ENCODE measurements at places on chromosomes 16 and 17.

DNA sequence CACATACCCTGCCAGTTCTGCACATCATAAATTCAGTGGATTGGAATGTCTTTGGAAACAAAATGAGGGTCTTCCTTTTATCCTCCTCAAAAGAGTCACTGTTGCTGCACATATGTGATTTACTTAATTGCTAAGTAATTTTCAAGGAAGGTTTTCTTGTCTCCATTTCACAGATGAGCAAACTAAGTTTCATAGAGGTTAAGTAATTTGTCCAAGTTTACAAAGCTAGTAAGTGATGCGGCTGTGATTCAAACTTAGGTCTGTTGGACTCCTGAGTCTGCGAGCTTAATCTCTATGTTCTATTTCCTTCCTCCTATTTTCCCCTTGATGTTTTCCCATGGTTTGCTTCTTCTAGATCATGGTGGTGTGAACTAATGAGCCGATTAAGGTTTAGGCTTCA, 13.7 kb upstream of the ERN2 start:
- H3K27ac ChIP-seq: no peak overlapping the region
- no peak for DNase-seq
- H3K4me3 ChIP-seq: no peak overlapping the region

GRCh38 chr17:29138971-29139691, 41.1 kb downstream of the MYO18A start:
- DNase-seq: peak; percentile 23
- no peaks in the 10 kb centered on the region for H3K27me3 ChIP-seq
- H3K4me1 ChIP-seq: peaks cover 53% of the 10 kb centered on the region
- peaks cover 16% of the 10 kb centered on the region for H3K36me3 ChIP-seq
- peak overlapping the region; percentile 62 for H3K4me3 ChIP-seq

- no peak overlapping the region for H3K4me3 ChIP-seq
- no peak for DNase-seq
- peaks cover 7% of the 10 kb centered on the region for H3K27me3 ChIP-seq
Observed at GRCh38 chr16:54275956-54276355, 10.6 kb downstream of the IRX3 start.

GRCh38 chr17:83085526-83086198, 6.3 kb downstream of the METRNL start:
- no peaks in the 10 kb centered on the region for H3K27me3 ChIP-seq
- H3K27ac ChIP-seq: no peak overlapping the region
- H3K4me1 ChIP-seq: peaks cover 46% of the 10 kb centered on the region
- no peak for DNase-seq
- H3K36me3 ChIP-seq: no peaks in the 10 kb centered on the region
- no peak overlapping the region for H3K4me3 ChIP-seq

DNA sequence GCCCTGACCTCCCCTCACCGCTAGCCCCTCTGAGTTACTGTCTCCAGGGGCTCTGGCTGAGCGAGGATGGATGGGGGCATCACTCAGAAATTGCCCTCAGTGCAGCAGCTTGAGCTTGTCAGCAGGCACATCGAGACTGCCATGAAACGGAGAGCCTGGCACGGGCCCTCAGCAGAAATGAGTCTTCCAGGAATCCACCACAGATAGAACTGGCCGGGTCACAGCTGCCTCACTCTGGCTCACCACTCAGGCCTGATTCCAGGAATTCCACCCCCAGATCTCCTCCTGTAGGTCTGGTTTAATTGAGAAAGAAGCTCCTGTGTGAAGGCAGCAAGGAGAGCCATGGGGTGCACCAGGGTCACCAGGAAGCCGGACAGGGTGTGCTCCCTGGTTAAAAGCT, 85.5 kb downstream of the GSG1L start:
- no peak overlapping the region for H3K27ac ChIP-seq
- no peak for DNase-seq
- no peaks in the 10 kb centered on the region for H3K27me3 ChIP-seq
- no peak overlapping the region for H3K4me3 ChIP-seq

DNA sequence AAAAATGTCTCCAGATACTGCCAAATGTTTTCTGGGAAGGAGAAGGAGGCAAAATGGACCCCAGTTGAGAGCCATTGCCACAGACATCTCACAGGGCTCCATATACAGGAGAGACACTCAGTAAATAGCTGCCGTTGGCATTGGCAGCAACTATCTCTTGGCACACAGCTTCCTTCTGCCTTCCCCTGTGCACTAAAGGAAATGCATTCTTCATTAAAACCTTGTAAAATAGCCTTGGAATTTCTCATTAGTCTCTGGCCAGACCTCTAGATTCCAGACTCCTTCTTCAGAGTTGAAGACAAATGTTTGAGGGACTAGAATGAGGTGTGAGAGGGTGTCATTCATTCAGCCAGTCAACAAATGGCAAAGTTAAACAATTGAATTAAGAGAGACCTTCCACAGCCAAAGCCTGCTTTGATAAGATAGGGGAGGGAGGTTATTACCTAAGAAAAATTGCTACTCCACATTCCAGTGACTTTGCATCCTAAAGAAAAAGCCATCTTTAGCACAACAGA, 223.9 kb upstream of the HS3ST3A1 start:
- H3K27ac ChIP-seq: no peak overlapping the region
- H3K4me1 ChIP-seq: no peaks in the 10 kb centered on the region
- DNase-seq: no peak
- H3K36me3 ChIP-seq: no peaks in the 10 kb centered on the region
- no peaks in the 10 kb centered on the region for H3K27me3 ChIP-seq

GRCh38 chr17:48571024-48571818, 6.9 kb downstream of the HOXB4 start:
- H3K27me3 ChIP-seq: no peaks in the 10 kb centered on the region
- H3K27ac ChIP-seq: no peak overlapping the region
- H3K36me3 ChIP-seq: no peaks in the 10 kb centered on the region
- H3K4me3 ChIP-seq: no peak overlapping the region
- no peak for DNase-seq

DNA sequence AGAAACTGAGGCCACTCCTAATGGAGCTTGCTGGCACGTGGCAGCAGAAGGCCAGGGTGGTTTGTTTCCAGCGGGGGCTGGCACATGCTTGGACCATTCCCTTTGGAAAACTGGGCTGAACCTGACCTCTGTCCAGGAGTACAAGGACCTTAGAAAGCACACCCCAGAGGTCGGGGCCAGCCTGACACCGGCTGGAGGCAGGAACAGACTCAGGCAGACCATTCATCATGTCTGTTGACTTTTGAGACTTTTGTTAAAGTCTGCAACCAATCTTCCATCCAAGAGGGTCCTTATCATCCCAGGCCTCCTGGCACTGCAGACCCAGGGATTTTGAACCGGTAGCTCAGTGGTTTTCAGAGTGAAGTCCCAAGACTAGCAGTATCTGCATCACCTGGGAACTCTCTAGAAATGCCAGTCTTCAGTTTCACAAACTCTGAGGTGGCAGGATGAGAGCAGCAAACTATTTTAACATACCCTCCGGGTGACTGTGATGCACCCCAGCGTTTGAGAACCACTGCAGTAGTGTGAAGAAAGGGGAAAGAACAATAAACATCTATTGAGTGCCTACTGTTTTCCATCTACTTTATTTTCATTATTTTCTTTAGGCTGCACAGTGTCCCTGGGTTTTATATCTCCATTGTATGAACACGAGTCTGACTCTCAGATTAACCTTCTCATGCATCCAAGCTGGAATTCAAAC, 145.3 kb upstream of the PLCG2 start:
- peak overlapping the region; percentile 13 for H3K4me3 ChIP-seq
- peaks cover 28% of the 10 kb centered on the region for H3K4me1 ChIP-seq
- no peak for DNase-seq
- no peaks in the 10 kb centered on the region for H3K27me3 ChIP-seq
- H3K27ac ChIP-seq: peak overlapping the region; percentile 79

DNA sequence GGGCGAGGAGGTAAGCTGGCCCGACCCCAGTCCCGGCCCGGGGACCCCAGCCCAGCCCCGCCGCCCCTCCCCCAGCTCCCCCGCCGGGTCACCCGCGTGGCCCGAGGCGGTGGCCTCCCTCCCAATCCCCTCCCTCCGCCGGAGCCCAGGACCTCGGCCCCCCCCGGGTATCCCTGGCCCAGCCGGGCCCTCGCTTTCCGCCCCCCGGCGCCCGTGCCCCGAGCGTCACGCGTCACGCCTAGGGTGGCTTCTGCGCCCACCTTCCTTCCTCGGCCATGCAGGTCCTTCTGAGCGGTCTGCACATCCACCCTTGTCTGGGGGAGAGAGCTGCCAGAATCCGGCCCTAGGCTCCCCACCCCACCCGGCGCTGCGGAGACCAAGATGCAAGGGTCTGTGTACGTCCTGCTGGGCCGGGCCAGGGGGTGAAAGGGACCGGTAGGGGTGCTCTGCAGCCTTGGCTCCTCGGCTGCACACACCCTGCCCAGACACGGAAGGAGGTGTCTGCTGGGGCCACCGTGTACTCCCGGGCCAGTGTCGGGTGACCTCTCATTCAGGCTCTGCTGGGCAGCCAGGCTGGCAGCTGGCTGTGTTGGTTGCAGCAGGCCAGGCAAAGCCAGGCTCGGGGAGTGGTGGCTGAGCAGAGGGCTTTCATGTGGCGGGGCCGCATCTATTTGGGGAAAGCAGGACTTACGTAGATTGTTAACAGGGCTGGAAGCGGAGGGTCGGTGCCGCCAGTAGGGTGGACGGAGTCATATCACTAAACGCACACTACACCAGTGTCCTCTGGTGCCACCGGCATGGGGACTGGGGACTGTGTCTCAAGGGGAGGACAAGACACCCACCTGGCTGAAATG, 754 bp downstream of the RAB11FIP4 start:
- no peak for DNase-seq
- H3K4me3 ChIP-seq: no peak overlapping the region
- H3K36me3 ChIP-seq: no peaks in the 10 kb centered on the region
- peaks cover 24% of the 10 kb centered on the region for H3K27me3 ChIP-seq
- H3K4me1 ChIP-seq: no peaks in the 10 kb centered on the region

DNA sequence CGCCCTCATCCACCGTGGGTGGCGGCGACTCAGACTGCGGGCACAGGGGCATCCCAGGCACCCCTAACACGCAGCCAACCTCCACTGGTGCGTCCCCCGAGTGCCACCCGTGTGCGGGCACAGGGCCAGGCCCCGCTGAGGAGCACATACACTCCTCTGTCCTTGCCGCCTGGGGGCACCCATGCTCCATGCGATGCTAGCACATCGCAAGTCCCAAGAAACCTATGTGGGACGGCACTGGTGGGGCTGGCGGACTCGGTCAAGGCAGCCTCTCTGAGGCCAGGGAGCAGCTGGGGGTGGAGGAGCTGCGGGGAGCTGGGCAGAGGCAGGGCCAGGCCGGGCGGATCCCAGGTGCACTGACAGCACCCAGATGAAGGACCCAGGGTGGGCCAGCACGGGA, 4.0 kb downstream of the ZNF598 start:
- H3K27ac ChIP-seq: no peak overlapping the region
- H3K36me3 ChIP-seq: peaks cover 12% of the 10 kb centered on the region
- peaks cover 40% of the 10 kb centered on the region for H3K4me1 ChIP-seq
- no peaks in the 10 kb centered on the region for H3K27me3 ChIP-seq

- H3K36me3 ChIP-seq: peaks cover 39% of the 10 kb centered on the region
- H3K4me1 ChIP-seq: peaks cover 21% of the 10 kb centered on the region
- H3K4me3 ChIP-seq: no peak overlapping the region
- no peaks in the 10 kb centered on the region for H3K27me3 ChIP-seq
- no peak overlapping the region for H3K27ac ChIP-seq
Observed at GRCh38 chr17:7318121-7318860, 3.1 kb upstream of the GPS2 start.

- peaks cover 6% of the 10 kb centered on the region for H3K4me1 ChIP-seq
- no peak overlapping the region for H3K27ac ChIP-seq
- no peak overlapping the region for H3K4me3 ChIP-seq
Observed at GRCh38 chr17:2385240-2386210, 15.3 kb downstream of the MNT start.

- no peak for DNase-seq
- no peak overlapping the region for H3K4me3 ChIP-seq
- H3K36me3 ChIP-seq: no peaks in the 10 kb centered on the region
- H3K27ac ChIP-seq: no peak overlapping the region
- no peaks in the 10 kb centered on the region for H3K27me3 ChIP-seq
Observed at GRCh38 chr17:39144416-39144840, 7.0 kb downstream of the PLXDC1 start.

DNA sequence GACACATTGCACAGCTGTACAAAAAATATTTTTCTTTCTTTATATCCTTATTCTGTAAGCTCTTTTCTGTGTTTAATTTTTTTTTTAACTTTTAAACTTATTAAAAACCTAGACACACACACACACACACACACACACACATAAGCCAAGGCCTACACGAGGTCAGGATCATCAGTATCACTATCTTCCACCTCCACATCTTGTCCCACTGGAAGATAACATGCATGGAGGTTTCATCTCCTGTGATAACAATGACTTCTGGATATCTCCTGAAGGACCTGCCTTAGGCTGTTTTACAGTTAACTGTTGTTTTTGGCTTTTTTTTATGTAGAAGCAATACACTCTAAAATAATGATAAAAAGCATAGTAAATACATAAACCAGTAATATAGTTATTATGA, 71.2 kb downstream of the TNRC6C start:
- no peak overlapping the region for H3K27ac ChIP-seq
- no peak overlapping the region for H3K4me3 ChIP-seq
- H3K4me1 ChIP-seq: peaks cover 6% of the 10 kb centered on the region
- peaks cover 10% of the 10 kb centered on the region for H3K36me3 ChIP-seq
- no peak for DNase-seq

DNA sequence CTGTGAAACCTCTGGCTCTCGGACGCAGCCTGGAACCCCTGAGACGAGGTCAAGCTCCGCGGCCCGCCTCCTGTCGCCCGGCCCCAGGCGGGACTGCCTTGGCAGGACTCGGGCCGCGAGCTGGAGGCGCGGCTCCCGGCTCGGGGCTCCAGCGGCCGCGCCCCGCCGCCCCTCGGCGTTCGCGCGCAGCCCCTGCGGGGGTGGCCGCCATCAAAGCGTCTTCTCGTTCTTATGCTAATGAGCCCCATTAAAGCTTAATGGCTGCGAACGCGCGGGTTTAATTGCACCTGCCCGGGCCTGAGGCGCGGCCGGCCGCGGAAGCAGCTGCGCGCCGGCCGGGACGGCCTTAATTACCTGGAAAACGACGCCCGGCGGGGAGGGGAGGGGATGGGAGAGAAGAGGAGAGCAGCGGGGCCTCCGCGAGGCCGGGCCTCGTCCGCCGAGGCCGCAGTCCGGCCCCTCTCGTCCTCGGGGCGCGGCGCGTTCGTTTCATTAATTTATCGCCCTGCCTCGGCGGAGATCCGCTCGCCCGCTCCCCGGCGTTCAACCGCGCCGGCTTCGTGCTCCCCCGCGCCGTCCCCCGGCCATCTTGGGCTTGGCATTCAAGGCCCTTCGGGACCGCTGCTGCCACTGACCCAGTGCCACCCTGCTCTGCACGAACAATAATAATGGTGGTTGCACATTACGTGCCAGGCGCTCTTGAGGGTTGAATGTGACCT, 19.2 kb downstream of the RAI1 start:
- H3K27me3 ChIP-seq: no peaks in the 10 kb centered on the region
- H3K27ac ChIP-seq: no peak overlapping the region
- DNase-seq: no peak
- H3K36me3 ChIP-seq: no peaks in the 10 kb centered on the region
- no peak overlapping the region for H3K4me3 ChIP-seq

GRCh38 chr16:82522026-82522425, 104.7 kb upstream of the CDH13 start:
- no peak overlapping the region for H3K4me3 ChIP-seq
- H3K27ac ChIP-seq: no peak overlapping the region
- H3K36me3 ChIP-seq: no peaks in the 10 kb centered on the region
- no peak for DNase-seq
